Left hindlimb (tissue), 1 donor: ENCODE measurements at places on chromosomes 11 and 22.

- peak; percentile 86 for DNase-seq
These were observed 113.6 kb downstream of the MICAL3 start for GRCh38 chr22:17910561-17911311.

DNA sequence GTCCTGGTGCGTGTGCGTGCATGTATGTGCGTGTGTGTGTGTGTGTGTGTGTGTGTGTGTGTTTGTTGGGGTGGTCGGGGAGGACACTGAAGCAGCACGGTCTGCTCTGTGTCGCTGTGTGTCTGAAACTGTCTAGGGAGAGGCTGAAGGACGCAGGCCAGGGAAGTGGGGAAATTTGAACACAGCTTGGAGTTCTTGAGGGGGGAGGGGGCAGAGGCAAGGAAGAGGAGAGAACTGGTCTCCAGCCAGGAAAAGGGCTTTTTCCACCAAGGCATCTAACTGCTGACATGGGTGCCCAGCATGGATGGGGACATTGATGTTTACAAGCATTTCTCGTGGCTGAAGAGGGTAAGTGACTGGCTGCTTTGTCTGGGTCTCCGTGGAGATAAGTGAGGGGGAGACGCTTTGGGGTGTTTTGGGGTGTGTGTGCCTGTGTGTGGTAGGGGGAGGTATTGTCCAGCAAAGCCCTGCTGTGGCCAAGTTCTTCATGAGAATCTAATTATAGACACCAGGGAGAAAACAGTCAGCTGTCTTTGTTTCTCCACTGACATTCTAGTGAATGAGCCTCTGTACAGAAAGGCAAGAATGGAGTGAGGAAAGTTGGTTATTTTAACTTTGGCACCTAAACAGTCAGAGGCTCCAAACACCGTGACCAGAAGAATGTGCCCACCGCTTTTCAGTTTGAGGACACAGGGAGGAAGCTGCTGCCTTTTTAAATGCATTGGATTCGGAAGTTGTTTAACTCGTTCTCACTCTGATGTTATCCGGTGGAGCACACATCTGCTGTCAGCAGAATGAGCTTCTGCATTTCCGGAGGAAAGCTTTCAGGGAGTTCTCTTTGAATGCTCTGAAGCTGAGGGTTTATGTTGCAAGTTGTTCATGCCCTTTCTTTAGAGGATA, 63.7 kb downstream of the PPFIBP2 start:
- DNase-seq = peak; percentile 82

GRCh38 chr22:47686594-47687345, 924.3 kb downstream of the TBC1D22A start:
- DNase-seq = no peak

- DNase-seq = no peak
These were observed 47.6 kb downstream of the CACNA1I start for GRCh38 chr22:39617970-39618757.

DNA sequence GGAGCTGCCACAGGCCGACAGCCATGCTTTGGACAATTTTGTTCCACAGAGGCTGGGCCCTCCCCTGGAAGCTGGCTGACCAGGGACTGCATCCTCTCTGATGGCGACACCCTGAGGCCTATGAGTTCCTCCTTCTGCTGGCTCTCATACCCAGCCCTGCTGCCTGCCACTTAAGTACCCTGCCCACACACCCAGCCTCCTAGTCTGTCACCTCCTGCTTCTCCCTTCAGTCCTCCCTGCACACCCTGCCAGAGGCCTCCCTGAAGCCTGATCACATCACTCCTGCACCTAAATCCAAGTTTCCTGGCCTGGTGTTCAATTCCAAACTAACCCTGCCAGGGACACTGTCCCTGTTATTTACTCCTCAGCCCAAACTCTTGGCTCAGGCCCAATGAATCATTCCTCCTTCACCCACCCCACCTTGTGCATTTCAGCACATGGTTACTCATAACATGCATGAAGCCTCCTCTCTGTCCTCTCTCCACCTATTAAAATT, 136.7 kb upstream of the NECTIN1 start:
- DNase-seq = no peak
